Forelimb muscle (tissue), 1 donor: ENCODE measurements at places on chromosomes 5 and 9.
A peak's percentile ranks its signal among the peaks of the same experiment; 100 is the strongest.

GRCh38 chr5:133386662-133387061, 225.7 kb downstream of the FSTL4 start:
- no peak for DNase-seq

DNA sequence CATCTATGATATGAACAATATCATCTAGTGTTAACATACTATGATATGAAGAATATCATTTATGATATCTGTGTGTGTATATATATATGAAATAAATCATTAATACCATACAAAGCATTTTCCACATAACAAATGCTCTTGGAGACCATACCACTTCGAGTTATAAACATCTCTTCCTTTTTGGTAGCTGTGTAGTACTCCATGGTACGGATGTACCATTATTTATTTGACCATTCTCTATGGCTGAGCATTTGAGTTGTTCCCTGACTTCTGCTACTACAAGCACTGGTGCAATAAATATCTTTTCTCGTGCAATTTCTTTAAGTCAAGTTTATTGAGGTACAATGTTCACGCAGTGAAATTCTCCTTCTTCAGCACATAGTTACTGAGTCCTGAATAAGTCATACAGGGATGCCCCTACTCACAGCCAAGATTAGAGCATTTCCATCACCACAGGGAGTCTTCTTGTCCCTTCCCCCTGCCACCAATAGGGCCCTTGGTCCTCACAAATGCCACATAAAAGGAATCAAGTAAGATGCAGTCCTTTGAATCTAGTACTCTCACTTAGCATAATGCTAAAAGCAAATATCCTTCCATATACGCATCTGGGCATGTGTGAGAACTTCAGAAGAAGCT, 75.2 kb upstream of the SLC25A48 start:
- DNase-seq = no peak

GRCh38 chr9:97398999-97399758, 12.7 kb upstream of the TDRD7 start:
- no peak for DNase-seq

DNA sequence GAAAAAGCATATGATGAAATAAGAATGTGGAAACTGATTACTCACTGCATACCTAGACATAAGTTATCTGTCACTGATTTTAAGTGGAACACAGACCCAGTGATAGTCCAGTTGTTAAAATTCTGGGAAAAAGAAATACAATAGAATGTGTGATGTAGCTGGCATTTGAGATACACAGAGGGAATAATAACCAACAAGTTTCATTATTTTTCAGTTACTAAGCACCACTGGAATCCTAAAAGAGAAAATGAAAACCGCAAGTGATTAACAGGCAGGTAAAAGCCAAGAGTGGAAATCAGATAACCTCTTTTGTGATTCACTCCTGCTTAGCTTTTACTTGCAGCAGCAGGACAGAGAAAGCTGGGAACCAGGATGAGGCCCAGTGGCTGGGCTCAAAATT, 994.0 kb upstream of the SEMA6A start:
- no peak for DNase-seq

DNA sequence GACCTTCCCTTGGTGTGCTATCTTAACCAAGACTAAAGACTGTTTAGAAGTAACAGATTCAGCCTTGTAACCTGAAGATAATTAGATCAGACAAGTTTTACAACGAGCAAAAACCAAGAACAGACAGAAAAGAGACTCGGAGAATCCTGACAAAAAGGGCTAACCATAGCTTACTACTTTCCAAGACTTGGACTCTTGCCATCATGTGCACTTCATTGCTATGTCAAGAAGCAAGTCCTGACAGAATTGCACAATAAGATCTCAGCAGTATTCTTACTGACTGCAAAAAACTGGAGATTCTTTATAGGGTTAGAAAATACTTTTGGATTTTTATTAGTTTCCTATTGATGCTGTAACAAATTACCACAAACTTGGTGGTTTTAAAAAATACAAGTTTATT, 1539.0 kb upstream of the NUDT12 start:
- DNase-seq = peak; percentile 16

DNA sequence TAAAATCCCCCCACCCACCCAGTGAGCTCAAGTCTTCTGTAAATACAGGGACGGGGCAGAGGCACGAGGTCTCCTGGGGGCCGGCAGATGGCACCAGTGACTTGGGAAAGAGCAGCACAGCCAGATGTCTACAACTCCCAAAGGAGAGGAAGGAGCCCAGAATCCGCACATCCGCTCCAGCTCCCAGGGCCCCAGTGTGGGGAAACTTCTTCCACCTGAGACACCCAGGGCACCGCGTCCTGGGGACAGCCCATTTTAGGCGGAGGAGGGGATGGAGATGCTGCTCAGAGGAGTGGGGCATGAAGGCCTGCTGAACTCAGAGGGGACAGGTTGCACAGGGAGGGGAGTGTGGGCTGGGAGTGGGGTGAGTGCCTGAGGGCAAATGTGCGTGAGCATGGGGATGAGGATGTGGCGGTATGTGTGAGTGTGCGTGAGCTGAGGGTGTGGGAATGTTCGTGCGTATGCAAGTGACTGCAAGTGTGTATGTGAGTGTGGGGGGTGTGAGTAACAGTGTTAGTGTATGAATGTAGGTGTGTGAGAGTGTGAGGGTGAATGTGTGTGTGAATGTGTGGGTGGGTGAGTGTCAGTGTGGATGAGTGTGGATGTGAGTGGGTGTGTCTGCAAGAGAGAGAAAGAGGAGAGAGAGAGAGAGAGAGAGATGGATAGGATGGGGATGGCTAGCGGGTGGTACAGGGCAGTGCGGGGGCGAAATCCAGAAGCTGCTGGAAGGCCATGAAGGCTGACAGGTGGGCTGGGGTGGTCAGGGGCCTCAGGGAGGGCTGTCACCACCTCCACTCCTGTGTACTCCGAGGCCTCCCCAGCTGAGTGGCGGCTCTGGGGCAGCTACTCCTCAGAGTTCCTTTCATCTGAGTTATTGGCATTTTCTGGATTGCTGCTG, 63.5 kb downstream of the DUSP1 start:
- no peak for DNase-seq

- no peak for DNase-seq
These were observed 71.8 kb upstream of the LHFPL2 start for GRCh38 chr5:78720227-78720985.

DNA sequence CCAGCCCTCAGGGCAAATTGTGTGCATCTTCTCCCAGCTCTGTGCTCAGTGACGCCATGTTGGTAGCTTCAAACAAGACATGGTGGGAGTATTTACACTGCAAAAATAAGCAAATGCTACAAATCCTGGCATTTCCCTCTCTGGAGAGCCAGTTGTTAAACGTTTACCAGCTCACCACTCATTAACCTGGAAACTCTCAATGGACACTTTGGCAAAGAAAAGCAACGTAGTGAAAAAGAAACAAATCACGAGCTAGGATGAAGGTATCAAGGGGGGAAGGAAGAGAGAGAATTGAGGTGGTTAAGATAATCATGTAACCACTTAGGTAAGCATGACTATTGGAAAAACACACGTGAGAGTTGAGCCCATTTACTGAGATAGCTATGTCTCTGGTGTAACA, 72.5 kb downstream of the MRPS30 start:
- DNase-seq = no peak

GRCh38 chr9:133995012-133995896, 3.1 kb upstream of the VAV2 start:
- DNase-seq = no peak

- no peak for DNase-seq
These were observed 82.3 kb upstream of the TLE4 start for GRCh38 chr9:79489261-79490000.

- no peak for DNase-seq
These were observed 94.4 kb upstream of the IL6ST start for GRCh38 chr5:56088967-56089829.

GRCh38 chr9:34999576-34999975, 10.0 kb downstream of the DNAJB5 start:
- DNase-seq = no peak

- DNase-seq = no peak
These were observed 46.2 kb downstream of the SLC28A3 start for GRCh38 chr9:84294241-84294950.
